ENCODE measurements at places on chromosomes 13 and 19. TPM values are rescaled to one million over a fixed set of nuclear protein-coding genes. Genes with fewer than 3 reads are reported as not detected.
A peak's percentile ranks its signal among the peaks of the same experiment; 100 is the strongest.

The CD22 gene
- 0.41 TPM for total RNA-seq

The CEBPA gene
- not detected for total RNA-seq

The ZNF563 gene
- 2.4 TPM for total RNA-seq

DNA sequence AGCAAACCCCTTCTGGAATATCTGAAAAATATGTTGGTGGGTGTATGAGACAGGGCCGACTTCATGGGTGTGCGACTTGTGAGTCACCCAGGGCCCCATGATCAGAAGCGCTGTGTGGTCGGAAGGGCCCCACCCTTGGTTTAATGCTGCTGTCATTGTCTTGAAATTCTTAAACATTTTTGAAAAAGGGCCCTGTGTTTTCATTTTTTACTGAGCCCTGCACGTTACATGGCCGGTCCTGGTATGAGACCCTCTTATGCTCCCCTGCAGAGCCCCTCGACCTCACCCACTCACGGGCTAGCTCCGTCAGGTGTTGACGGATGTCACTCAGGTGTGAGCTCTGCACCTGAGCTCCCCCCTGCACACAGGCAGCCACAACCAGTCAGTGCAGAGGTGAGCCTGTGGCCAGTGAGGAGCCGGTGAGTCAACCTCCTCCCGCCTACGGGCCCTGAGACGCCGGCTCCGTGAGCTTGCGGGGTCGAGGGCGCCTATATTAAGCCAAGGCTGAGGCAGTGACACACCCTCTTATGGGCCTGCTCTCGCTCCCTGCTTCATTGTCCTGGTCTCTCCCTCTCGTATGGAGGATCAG is 27.7 kb downstream of the GADD45B start:
- peaks cover 1% of the 10 kb centered on the region for H3K36me3 ChIP-seq
- peaks cover 12% of the 10 kb centered on the region for H3K27me3 ChIP-seq
- H3K27ac ChIP-seq: peak overlapping the region; percentile 93
- H3K4me3 ChIP-seq: peak overlapping the region; percentile 48
- peak; percentile 84 for DNase-seq

DNA sequence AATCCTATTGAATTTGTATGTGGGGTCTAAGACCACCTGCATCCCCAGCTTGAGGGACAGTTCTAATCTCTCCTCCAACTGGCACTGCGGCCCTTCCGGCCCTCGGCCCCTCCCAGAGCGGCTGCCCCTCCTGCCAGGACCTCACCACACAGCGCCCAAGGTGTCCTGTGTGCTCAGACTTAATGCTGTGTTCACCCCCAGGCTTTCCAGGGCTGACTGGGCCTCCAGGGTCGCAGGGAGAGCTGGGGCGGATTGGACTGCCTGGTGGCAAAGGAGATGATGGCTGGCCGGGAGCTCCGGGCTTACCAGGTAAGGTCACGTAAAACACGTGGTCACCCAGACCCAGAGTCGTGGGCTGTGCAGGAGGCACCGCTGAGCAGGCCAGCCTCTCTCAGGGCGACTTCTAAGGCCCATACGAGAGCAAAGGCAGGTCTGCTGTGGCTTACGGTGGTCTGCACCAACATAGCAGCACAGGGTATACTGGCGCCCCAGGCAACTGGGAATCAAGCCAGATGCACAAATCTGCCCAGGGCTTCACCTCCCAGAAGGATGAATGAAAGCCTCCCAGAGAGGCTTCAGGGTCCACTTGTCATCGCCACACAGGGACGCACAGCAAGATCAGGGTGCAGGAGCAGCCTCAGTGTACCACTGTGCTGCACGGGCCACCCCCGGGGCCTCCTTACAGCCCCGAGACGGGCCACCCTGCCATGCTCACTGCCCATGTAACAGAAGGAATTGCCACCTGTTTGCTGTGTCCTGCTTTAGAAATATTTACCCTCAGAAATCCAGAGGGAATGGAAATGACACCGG is 69.4 kb downstream of the RAB20 start:
- no peaks in the 10 kb centered on the region for H3K4me1 ChIP-seq
- H3K27ac ChIP-seq: no peak overlapping the region
- no peaks in the 10 kb centered on the region for H3K36me3 ChIP-seq
- H3K4me3 ChIP-seq: no peak overlapping the region
- DNase-seq: no peak

- H3K36me3 ChIP-seq: no peaks in the 10 kb centered on the region
- no peaks in the 10 kb centered on the region for H3K4me1 ChIP-seq
- no peak overlapping the region for H3K27ac ChIP-seq
- no peaks in the 10 kb centered on the region for H3K27me3 ChIP-seq
Measured at GRCh38 chr13:111865046-111865445, 201.9 kb upstream of the SOX1 start.

DNA sequence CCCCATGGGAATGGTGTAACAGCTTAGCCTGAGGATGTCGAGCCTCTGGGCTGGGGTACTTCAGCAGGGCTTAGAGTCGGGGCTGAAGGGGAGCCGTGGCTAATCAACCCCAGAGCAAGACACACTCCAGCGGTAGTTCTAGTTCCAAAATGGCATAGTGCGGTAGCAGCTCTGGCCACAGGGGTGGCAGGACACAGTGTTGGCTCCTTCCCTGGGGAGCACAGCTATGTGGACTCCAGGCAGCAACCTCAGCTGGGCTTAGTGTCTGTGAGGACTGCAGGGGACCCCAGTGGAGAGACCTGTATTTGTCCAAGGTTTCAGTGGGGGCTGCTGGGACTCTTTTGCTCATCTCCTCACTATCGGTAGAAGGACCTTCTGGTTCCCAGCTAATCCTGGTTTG is 70.8 kb upstream of the PCDH20 start:
- no peaks in the 10 kb centered on the region for H3K4me1 ChIP-seq
- H3K27ac ChIP-seq: no peak overlapping the region
- H3K27me3 ChIP-seq: no peaks in the 10 kb centered on the region

DNA sequence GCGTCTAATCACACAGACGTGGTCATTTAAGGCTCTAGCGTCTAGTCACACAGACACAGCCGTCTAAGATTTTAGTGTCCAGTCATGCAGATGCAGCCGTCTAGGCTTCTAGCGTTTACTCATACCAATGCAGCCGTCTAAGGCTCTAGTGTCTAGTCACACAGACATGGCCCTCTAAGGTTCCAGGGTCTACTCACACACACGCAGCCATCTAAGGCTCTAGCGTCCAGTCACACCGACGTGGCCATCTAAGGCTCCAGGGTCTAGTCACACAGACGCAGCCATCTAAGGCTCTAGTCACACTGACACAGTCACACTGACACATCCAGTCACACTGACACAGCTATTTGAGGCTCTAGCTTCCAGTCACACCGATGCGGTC is 55.7 kb downstream of the KLF2 start:
- H3K36me3 ChIP-seq: peaks cover 20% of the 10 kb centered on the region
- peaks cover 34% of the 10 kb centered on the region for H3K4me1 ChIP-seq
- DNase-seq: no peak

GRCh38 chr13:66501181-66501580 is 729.0 kb downstream of the PCDH9 start:
- no peaks in the 10 kb centered on the region for H3K4me1 ChIP-seq
- H3K4me3 ChIP-seq: no peak overlapping the region
- no peak overlapping the region for H3K27ac ChIP-seq
- no peak for DNase-seq
- no peaks in the 10 kb centered on the region for H3K36me3 ChIP-seq

DNA sequence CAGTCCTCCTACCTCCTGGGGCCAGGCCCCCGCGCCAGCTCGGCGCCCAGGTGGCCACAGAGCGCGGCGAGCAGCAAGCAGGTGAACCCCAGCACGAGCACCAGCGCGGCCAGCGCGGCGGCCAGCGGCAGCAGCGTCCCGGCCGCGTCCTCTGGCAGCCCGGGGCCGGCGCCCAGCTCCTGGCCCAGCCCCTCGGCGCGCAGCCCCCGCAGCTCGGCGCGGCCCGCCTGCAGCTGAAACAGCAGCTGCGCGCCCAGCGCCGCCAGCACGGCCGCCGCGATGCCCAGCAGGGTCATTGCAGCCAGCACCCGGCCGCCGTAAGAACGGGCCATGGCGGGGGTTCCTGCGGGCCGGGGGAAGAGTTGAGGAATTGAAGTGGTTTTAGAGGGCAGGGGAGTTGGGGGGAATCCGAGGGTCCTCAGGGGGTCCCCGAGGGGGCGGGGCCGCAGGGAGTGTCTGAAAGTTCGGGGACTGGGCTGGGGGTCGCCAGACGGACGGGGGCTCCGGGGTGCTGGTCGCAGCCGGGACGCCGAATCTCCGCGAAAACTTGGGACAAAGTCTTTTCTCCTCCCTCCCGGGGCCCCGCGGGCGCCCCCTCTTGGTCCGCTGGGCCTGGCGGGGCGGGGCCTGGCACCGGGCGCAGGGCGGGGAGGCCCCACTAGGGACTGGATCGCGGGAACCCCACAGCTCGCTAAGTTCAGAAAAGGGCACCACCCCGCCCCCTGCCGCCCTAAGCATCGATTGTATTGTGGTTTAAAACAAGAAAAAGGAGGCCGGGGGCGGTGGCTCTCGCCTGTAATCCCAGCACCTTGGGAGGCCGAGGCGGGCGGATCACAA is at the start of gene TMEM221:
Gene TMEM221, minus strand, starts transcription at position 538 of the 837 bp plus-strand sequence. Its CDS starts 206 bp downstream, at position 332.
- H3K27me3 ChIP-seq: peaks cover 17% of the 10 kb centered on the region
- H3K27ac ChIP-seq: no peak within 1 kb of the TSS
- peaks cover 22% of the 10 kb centered on the region for H3K4me1 ChIP-seq
- no peaks in the 10 kb centered on the region for H3K36me3 ChIP-seq
- no peak within 1 kb of the TSS for H3K4me3 ChIP-seq

DNA sequence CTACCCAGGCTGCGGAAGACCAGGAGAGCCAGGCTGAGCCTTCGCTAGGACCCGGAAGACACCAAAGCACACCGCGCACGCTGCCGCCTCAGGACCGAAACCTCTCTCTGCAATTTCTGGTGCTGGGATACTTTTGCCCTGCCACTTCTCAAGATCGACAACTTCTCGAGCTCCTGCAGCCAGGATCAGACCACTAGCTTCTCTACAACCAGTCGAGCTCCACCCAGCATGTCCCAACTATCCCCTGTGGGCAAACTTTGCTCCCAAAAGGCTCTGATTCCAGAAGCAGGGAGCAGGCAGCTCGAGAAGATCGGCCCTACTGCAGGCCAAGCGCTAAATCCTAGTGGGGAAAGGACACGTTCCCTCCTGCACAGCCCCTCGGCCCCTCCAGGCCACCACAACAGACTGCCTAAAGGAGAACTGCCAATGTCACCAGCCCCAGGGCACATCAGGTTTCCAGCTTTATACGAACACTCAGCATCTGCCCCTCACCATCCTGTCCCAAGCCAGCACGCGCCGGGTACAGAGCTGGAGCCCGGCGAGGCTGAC is 979 bp downstream of the AKAP8 start:
- H3K27ac ChIP-seq: peak overlapping the region; percentile 98
- peaks cover 41% of the 10 kb centered on the region for H3K4me1 ChIP-seq
- H3K4me3 ChIP-seq: peak overlapping the region; percentile 84
- no peaks in the 10 kb centered on the region for H3K27me3 ChIP-seq
- DNase-seq: peak; percentile 70

The ZNF628 gene
- total RNA-seq: 8.9 TPM

The RASIP1 gene
- total RNA-seq: not detected

DNA sequence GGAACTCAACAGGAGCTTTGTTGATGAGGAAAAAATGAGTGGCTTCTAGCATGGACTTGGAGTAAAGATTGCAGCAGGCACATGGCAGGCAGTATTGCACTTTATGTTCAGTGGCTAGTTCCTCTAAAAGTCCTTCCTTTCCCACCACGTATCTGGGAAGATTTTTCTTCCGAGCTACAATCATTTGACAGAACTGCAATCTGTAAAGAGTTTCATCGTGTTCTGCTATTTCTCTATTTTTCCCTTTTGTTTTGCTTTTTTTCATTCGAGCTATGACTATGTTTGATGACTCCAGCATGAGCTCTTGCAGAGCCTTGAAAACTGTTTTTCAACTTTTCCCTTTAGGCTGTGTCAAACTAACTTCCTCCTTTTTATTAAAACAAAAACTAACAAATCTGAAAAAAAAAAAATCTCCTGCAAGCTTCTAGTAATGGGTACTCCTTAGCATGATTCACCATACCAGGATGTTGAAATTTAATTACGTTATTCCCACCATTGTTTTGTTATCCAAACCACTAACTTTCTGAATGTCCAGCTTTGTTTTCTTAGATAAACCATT is 12.3 kb downstream of the CLDN10 start:
- no peaks in the 10 kb centered on the region for H3K36me3 ChIP-seq
- no peak for DNase-seq
- H3K27ac ChIP-seq: no peak overlapping the region
- H3K4me1 ChIP-seq: no peaks in the 10 kb centered on the region
- no peak overlapping the region for H3K4me3 ChIP-seq

DNA sequence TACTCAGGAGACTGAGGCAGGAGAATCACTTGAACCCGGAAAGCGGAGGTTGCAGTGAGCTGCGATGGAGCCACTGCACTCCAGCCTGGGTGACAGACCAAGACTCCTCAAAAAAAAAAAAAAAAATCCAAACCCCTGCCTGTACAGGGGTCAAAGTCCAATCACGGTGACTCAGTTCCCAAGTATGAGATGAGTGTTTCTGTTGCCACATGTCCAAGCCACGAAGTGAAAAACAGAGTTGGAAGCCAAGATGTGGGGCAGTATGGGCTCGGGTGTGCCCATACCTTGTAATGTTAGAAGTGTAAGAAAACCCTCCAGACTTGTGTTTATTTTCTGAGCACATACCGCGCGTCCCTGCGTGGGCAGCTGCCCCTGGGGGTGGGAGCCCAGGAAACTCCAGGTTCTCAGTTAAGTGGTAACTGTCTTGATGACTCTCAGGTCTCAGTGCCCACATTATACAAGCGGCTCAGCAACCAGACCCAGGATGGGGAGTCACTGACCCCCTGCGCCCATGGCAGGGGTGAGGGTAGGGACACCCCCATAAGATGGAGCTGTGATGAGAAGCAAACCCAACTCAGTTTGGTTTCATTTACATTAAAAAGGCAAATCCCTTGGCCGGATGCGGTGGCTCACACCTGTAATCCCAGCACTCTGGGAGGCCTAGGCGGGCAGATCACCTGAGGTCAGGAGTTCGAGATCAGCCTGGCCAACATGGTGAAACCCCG is 1.2 kb upstream of the GPX4 start:
- H3K4me1 ChIP-seq: peaks cover 48% of the 10 kb centered on the region
- no peaks in the 10 kb centered on the region for H3K27me3 ChIP-seq
- H3K27ac ChIP-seq: peak overlapping the region; percentile 84

DNA sequence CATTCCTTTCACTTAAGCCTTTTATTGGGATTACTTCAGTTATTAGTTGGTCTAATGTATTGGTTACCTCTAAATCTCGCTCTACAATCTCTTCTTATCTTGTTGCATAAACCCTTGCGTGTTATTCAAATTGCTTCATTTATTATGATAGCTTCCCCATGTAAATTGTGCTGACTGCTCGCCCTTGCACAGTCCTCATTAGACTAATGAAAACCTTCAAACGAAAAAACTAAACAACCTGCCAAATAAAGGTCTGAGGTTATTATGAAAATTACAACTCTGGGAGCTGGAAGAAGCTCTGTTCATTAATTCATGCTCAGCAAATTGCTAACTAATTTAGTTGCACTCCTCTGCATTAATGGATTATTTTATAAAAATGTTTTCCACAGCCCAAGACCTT is 320.1 kb downstream of the DACH1 start:
- H3K4me1 ChIP-seq: no peaks in the 10 kb centered on the region
- no peak overlapping the region for H3K4me3 ChIP-seq
- H3K27ac ChIP-seq: no peak overlapping the region
- DNase-seq: no peak

DNA sequence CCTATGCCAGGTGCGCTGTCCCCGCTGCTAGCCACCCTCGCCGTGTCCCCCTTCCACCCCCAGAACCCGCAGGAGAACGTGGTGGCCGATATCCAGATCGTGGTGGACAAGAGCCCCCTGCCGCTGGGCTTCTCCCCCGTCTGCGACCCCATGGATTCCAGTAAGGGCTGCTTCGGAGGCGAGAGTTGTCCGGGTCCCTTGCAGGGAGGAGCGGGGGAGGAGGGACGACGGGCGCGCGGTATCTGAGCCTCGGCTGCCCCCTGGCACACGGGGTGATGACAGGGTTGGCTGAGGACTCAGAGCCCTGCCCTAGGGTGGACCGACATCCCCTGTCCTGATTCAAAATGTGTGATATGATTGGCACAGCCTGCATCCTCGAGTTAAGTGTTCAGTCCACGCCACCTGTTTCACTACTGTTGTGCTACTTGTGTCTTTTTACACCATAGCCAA is 653 bp downstream of the MVB12A start:
- peak; percentile 59 for DNase-seq
- H3K27me3 ChIP-seq: no peaks in the 10 kb centered on the region
- H3K27ac ChIP-seq: peak overlapping the region; percentile 76

Data from activated CD8-positive, alpha-beta memory T cell treated with anti-CD3 and anti-CD28 coated beads, Interleukin-2, amount 10 ng/mL, durations not matched to agents 7 days and 5 days (primary cell).